ENCODE measurements at places on chromosomes 4 and X.
A peak's percentile ranks its signal among the peaks of the same experiment; 100 is the strongest.

- DNase-seq: peak; percentile 8
Measured at GRCh38 chr4:112266823-112267222, 18.9 kb downstream of the TIFA start.

DNA sequence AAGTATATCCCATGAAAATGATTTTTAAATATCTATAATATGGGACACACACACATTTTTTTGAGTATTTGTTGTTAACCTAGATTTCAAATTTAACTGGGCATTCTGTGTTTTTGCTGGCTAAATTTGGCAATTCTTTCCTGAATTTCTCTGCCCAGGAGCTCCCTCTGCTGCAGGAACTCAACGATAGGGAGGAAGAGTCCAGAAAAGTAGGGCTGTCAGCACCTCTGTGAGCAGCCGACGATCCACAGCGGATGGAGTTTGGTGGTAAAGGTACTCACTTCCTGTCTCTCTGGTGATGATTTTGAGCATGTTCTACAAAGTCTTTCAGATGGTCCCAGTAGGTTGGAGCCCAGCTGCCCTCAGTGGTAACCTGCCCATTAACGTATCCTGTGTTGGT is 23.1 kb upstream of the TMEM184C start:
- no peak for DNase-seq

DNA sequence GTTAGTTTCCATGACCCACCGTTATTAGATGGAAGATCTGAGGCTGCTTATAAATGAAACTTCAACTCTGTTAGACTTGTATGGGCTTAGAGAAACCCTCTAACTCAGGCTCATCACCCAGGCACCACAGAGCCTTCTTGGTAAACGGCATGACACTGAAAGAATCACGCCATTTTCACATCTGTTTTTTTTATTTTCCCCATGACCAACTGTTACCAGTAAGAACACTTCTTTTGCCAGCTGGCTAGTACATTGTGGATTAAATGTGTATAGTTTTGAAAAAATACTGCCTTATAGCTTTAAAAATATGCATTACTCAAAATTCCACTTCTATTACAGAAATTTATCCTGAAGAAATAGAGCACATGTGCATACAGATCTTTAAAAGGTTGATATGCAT is 48.0 kb upstream of the APELA start:
- DNase-seq: no peak

GRCh38 chr4:184472614-184473498 is 1.5 kb downstream of the IRF2 start:
- DNase-seq: peak; percentile 45

GRCh38 chrX:15358533-15358932 is 23.2 kb upstream of the PIGA start:
- no peak for DNase-seq

DNA sequence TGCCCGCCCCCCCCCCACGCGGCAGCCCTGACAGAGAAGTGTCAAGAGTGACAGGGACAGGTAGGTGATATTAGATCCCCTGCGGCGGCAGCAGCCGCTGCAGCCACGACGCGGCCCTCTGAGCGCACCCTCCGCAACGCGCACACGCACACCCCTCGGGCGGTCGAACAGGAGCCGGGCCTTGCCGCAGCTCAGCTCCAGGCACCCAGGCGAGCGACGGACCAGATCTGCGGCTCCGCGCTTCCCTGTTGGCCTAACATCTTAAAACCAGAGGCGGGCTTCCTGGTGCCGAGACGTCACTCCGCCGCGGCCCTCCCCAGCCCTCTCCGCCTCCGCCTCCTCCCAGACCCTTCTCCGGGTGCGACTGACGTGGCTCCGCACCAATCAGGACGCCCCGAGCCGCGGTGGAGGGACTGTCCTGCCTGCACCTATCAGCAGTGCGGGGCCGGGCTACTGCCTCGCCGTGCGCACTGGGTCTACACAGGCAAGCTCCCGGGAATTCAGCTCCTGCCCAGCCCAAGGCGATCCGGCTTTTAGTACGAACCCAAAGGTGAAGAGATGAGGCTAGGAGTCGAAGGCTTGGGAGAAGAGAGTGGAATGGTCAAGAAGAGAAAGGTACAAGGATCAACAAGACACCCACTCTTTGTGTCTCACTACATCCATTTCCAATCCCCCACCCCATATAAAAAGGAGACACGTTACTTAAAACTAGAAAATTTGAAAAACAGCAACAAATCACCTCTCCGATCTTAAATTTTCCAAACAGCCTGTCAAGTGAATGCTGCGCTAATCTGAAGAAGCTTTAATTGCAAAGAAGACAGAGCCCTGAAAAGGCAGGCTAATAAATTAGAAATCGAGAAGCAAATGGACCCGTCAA is at the start of gene PITX2:
PITX2 (minus strand) TSS at position 237 of the 877 bp plus-strand sequence. CDS start 617 bp downstream, outside the sequence.
- no peak for DNase-seq

DNA sequence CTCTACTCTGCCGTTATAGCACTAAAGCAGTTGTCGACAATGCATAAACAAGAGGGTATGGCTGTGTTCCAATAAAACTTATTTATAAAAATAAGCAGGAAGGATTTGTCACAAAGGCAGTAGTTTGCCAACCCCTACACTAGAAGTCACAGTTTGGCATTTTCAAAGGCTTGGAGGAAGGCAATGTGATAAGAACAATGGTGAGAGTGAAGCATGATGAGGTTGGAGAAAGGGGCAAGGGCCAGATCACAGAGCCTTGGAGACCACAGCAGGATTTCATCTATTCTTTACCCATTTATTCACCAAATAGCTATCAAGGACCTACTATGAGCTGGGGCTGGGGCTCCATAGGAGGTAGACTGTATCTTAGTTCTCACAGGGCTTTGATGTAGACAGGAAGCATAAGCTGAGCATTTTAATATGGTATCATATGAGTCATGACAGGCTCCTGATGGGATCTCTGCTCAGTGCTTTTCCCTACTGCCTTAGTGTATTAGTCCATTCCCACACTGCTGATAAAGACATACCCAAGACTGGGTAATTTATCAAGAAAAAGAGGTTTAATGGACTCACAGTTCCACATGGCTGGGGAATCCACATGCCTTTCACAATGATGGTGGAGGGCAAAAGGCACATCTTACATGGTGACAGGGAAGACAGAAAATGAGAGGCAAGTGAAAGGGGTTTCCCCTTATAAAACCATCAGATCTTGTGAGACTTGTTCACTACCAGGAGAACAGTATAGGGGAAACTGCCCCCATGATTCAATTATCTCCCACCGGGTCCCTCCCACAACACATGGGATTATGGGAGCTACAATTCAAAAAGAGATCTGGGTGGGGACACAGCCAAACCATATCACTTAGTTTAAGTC is 58.9 kb downstream of the PPM1K start:
- DNase-seq: no peak

GRCh38 chrX:153521034-153521433 is 3.6 kb downstream of the ATP2B3 start:
- DNase-seq: no peak

DNA sequence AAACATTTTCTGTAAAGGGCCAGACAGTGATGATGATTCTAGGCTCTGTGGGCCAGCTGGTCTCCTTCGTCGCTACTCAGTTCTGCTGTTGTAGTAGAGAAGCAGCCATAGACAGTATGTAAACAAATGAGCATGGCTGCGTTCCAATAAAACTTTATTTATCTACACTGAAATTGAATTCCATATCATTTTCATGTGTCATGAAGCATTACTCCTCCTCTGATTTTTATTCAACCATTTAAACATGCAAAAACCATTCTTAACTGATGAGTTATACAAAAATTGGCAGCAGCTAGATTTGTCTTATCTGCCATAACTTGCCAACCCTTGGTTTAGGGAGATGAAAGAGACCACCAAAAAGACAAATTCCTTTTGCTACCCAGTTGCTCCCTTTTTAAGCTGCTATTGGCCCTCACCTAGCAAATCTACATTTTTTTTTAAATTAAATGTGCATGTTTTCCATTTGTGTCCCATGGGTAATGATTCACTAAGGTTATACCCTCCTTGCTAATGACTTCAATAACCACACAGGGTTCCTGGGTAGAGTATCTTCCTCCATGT is 309.9 kb downstream of the DHX15 start:
- DNase-seq: no peak

DNA sequence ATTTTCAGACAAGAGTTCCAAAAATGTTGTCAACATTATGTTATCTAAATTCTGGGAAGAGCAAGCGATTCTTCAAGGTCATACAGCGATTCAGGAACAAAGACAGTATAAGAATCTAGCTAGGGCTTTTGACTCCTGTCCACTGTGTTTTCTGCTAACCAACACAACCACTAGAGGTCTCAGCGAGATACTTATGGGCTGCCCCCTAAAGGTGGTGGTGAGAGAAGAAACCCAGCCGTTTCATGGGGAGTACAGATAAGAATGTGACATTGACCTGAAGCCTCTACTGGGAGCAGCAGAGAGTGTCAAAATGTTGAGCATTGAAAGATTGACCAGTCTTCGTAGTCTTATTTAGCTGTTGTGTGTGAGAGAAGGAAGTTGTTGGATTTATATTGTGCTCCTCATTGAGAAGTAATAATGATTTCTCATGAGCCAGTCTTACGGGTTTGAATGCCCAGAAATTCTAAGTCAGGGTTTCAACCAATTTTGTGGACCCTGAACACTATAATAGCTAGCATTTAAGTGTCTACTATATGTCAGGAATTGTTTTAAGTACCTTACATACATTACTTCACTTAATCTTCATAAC is 168.3 kb downstream of the SPRY1 start:
- peak; percentile 46 for DNase-seq

Measured in CD4-positive, alpha-beta memory T cell (primary cell).